Midbrain (tissue), 1 donor: ENCODE measurements at places on chromosomes 12 and 14.

DNA sequence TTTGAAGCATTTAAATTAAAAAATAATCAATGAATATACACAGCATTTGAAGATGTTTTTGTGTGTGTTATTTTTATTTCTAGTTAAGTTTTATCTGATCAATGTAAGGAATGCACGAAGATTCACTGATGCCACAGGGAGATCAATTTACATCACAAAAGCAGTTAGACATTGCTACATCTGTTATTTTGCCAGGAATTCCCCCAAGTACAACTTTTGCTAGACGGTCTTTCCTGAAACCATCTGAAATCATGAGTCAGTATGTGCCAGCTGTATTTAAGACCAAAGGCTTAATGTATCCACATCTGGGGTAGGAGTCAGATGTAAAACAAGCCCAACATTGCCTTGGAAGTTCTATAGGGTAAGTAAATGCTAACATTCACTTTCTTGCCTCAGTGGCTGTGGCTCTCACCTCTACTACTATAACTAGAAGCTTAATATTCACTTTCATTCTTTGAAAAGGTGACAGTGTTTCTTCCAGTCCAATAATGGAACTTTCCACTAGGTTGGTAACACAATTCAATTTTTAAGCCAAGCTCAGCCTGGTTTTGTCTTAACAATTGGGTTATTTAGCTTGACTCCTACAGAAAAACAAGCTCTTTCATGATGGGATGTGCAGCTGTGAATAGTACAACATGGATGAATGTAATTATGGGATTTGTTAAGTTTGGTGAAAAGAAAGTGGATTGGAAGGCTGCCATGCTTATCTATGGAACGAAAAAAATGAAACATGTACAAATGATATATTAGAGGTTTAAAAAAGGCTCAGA lies 385.4 kb upstream of the TMEM132C start:
- DNase-seq = peak; percentile 29

DNA sequence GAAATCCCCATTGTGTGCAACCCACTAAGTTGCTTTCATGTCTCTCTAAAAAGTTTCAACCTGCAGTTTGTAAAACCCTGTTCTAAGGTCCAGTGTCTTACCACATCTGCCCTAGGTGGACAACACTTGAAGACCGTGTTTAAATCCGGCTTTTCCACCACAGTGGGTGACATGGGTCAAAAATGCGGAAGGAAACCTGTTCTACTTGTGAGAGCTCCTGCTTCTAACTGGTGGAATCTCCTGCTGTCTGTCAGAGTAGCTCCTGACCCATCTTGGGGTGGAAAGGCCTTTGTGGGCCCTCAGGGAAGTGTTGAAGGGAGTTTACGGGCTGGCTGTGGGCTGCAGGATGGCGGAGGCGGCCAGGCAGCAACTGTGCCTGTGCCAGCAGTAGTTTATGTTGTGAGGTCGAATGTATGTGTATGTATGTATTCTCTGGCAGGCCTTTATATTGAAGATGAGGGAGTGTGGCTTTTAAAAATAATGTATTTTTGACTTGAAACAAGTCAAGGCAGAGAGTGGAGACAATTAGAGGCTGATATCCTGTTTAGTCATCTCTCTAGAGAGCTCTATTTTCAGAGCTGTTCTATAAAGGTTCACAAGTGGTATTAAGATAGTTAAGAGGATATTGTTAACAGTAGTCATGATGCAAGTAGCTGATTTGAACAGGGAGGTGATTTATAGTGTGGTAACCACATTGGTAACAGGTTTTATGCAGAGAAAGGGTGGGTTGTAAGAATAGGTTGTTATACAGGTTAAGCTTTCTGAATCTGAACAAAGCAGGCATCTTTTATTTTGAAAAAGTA lies 67.0 kb downstream of the PRKCH start:
- no peak for DNase-seq

- no peak for DNase-seq
These were observed 17.6 kb downstream of the TEDC1 start for GRCh38 chr14:105508601-105509000.

GRCh38 chr14:75519826-75520728 lies 2.2 kb upstream of the BATF start:
- no peak for DNase-seq

DNA sequence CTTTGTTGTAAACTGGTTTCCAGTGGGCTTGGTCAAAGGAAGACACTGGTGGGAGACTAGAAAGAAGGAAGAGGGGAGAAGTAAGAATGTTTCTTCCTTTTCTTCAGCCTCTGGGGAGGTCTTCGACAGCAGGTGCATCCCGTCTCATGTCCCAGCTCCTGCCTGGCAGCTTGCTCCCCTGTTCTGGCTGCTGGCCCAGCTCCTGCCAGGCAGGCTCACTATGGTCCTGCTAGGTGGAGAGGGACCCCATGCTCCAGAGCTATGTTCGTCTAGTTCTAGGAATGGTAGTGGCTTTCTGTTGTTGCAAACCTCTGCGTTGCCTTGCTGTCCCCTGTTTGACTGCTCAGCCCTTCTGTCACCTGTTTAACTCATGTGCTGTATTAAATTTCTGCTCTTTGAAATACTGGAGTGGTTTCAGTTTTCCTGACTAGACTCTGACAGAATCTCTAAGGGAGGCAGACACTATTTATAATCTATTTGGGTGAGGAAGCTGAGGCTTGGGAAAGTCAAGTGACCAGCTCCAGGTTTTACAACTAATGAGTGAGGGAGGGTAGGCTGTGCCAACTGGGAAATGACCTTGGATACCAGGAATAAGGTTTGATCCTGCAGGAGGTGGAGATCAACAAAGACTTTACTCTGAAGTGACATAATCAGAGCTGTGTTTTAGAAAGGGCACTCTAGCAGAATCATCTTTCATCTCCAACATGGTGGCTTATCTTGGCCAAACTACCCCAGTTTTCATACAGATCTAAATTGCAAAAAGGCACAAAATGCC lies 94.7 kb upstream of the DDHD1 start:
- no peak for DNase-seq

GRCh38 chr14:24690492-24690891 lies 56.5 kb upstream of the GZMB start:
- DNase-seq = no peak

DNA sequence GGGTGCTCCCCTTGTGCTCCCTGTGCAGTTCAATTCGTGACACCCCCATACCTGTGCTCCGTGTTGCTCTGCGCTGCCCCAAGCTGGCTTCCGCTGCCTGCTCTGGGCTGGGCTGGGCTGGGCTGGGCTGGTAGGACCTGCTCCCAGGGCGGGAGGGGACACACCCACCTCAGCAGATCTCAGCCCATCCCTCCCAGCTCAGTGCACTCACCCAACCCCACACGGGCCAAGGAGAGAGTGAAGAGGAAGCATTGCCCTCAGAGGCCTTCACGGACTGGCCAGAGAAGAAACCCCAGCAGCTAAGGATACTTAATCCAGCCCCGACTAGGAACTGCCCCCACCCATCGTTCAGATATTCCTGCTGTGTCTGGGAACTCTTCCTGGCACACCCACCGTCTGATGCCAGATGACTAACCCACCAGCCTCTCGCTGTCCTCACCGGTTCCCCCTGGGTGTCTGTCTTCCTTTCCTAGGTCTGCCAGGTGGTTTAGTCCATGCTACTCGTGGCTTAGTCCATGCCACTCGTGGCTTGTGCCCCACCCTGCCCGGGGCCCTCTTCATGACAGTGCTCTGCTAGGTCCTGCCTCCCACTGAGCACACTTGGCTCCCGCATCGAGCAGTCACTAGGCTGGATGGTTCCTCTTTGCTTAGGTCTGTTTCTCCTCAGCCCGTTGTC lies at the start of gene LPAR5:
Gene LPAR5 (minus strand): TSS at position 104 of the 676 bp plus-strand sequence. CDS start 14,711 bp downstream, outside the sequence.
- no peak for DNase-seq

DNA sequence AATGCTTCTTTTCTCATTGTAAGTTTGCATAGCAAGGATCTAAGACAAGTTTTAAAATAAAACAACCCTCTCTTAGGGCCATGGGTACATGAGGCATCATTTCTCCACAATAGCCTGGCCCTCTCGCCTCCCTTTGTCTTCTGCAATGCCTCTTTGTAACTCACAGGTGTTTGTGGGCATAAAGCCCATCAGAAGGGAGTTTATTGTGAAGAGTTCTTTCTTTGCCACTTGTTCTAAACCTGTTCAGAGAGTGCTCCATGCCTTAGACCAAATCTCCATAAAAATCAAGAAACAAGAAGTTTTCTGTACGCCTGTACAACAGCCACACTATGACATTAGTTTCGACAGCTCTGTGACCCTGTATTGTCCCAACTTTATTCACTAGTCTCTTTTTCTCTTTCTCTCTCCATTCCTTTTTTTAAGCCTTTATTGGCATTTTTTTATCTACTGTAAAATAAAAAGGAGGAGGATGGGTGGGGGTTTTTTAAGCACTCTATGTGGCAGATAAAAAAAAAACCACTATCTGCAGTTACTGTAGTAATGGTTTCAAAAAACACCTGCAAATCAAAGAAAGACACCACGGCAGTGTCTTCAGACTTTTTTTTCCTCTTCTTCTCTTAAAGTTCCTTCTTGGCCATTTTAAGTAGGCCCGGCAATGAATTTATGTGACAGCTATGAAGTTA lies 1.6 kb downstream of the C12orf42 start:
- no peak for DNase-seq

DNA sequence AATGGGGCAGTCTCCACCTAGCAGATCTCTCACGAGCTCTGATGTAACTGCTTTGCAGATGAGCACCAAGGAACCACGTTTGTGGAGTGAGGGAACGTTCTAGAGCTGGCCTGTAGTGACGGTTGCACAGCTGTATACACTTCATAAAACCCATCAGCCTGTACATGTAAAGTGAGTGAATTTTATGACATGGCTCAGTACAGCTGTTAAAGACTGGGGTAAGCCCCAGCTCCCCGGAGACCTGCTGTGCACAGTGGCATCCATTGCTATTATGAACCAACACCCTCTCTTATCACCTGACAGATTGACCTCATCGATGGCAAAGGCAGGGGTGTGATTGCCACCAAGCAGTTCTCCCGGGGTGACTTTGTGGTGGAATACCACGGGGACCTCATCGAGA lies 20.6 kb downstream of the KMT5A start:
- no peak for DNase-seq
